ENCODE measurements at places on chromosomes 7 and 10.

DNA sequence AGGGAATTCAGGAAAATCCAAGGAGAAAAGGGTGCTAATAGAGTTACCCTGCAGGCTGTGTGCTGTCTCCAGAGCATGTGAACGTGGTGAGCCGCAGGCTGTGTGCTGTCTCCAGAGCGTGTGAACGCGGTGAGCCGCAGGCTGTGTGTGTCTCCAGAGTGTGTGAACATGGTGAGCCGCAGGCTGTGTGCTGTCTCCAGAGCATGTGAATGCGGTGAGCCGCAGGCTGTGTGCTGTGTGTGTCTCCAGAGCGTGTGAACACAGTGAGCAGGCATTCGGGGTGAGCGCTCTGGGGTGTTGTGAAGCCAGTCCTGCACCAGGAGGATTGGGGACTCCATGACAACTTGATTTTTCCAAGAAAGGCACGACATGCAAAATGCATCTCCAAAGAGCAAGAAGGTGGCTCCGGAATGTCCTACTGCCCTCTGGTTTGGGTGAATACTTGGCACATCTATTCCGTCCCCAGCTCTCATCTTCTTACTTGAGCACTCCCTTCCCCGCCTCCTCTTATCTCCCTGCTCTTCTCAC, 407.9 kb upstream of the SHH start:
- DNase-seq, result no peak

- no peak for DNase-seq
Measured at GRCh38 chr7:155508376-155509358, 37.7 kb downstream of the CNPY1 start.

DNA sequence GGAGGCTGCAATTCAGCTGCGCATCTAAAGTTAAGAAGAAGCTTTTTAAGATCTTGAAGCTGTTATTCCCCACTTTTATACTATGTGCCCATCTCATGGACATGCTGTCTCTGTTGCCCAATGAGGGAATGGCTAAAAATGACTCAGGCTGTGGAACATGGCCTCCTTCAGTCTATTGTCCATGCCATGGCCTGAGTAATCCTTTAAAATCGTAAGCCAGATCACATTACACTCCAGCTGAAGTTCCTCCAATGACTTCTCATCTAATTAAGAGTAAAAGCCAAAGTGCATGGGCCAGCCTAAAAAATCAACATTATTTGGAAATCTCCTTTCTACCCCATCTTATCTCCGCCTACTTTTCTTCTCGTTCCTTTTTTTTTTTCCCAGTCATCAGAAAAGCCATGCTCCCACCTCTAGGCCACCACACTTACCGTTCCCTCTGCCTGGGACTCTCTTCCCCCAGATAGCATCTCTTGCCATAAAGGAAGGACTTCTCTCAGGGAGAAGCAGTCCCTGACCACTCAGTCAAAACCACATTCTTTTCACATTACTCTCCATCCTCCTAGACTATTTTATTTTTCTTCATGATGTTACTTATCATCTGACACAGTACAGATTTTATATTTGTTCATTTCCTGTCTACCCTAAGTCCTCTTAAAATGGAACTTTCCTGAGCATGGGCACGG, 337.4 kb downstream of the PRPF18 start:
- no peak for DNase-seq

GRCh38 chr10:69470463-69471384, 19.5 kb downstream of the TSPAN15 start:
- no peak for DNase-seq

GRCh38 chr7:33720870-33721269, 184.5 kb upstream of the BMPER start:
- no peak for DNase-seq

- DNase-seq, result no peak
Measured at GRCh38 chr7:156998988-156999957, 11.2 kb downstream of the MNX1 start.

DNA sequence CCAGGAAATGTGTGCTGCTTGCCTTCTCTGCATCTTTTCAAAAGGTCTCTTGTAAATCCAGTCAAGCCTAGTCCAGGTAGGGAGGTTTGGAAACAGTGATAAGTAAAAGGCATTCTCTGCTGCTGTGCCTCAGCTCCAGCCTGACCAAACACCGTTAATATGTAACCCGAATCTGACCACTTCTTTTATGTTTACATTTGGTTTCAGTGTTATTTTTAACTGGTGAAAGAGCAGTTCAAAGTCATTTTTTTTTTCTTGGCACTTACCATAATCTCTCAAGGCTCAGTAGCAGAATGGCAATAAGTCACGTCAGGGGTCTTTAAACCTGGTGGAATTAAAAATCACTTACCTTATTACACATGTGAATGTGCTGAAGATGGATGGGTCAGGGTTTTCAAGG, 216.8 kb downstream of the PTEN start:
- no peak for DNase-seq

- DNase-seq, result peak; percentile 21
Measured at GRCh38 chr10:27225011-27225590, 15.5 kb downstream of the ACBD5 start.

GRCh38 chr7:121428855-121429489, 32.9 kb upstream of the FAM3C start:
- DNase-seq, result no peak

- DNase-seq, result no peak
Measured at GRCh38 chr7:29606287-29606721, 42.7 kb downstream of the PRR15 start.

DNA sequence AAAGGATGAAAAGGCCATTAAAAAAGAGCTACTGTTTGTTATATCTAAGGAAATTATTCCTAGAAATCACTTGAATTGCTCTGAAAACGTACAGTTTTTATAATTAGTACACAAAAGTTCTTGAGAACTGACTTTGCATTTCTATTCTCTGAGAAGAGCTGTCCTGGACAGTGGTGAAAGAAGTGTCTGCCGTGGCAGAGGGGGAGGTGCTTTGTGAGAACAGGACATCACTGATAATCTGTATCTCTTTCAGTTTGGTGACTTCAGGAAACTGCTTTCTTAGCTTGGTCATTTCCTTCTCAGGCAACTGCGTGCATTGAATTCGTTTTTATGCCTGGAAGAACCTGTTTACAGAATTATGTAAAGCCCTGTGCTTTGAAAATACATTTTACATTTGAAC, 52.1 kb downstream of the POLL start:
- no peak for DNase-seq

DNA sequence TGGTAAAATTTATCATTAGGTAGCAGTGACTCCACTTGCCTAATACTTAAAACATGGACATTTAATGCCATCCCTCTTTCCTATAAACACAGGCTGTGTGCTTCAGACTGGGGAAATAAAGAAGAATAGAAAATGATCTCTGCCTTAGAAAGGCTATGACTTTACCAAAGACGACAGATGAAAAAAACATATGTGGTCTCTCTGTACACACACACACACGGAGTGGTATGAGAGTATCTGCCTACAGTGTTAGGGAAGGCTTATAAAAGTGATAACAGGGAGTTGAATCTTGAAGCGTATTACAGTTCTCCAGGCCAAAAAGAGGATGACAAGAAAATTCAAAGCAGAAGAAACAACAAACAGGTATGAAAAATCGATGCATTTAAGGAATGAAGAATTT, 38.2 kb downstream of the MINDY3 start:
- no peak for DNase-seq

GRCh38 chr7:51278797-51279196, 37.8 kb downstream of the COBL start:
- no peak for DNase-seq

DNA sequence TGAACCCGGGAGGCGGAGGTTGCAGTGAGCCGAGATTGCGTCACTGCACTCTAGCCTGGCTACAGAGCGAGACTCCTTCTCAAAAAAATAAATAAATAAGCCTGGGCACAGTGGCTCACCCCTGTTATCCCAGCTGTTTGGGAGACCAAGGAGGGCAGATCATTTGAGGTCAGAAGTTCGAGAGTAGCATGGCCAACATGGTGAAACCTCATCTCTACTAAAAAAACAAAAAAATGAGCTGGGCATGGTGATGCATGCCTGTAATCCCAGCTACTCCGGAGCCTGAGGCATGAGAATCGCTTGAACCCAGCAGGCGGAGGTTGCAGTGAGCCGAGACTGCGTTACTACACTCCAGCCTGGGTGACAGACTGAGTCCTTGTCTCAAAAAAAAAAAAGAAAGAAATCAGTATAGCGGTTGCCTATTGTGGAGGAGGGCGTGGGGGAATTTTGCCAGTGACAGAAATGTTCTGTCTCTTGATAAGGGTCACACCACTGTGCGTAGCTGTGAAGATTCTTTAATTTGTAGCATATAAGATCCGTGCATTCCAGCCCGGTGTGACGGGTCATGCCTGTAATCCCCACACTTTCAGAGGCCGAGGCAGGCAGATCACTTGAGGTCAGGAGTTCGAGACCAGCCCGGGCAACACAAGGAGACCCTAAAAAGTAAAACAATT, 17.9 kb upstream of the EIF3B start:
- no peak for DNase-seq

DNA sequence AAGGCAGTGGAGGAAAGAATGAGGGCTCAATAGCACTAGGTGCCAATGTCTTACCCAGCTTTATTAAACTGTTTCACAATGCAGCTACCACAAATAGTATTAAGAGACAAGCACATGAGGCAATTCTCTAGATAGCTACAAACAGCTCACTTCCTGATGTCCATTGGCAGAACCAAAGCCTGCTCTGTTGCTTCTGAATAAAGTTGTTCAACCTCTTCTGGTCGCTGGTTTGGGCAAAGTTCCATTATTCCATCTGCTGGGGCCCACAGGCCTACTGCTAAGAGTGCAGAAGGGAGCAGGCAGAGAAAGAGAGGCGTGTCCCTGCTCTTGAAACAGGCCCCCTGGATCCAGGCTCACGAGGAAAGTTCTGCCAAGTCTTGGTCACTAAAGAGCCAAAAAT, 173.9 kb downstream of the ZNF438 start:
- DNase-seq, result no peak

GRCh38 chr10:49141541-49142332, 7.9 kb upstream of the FAM170B start:
- no peak for DNase-seq

DNA sequence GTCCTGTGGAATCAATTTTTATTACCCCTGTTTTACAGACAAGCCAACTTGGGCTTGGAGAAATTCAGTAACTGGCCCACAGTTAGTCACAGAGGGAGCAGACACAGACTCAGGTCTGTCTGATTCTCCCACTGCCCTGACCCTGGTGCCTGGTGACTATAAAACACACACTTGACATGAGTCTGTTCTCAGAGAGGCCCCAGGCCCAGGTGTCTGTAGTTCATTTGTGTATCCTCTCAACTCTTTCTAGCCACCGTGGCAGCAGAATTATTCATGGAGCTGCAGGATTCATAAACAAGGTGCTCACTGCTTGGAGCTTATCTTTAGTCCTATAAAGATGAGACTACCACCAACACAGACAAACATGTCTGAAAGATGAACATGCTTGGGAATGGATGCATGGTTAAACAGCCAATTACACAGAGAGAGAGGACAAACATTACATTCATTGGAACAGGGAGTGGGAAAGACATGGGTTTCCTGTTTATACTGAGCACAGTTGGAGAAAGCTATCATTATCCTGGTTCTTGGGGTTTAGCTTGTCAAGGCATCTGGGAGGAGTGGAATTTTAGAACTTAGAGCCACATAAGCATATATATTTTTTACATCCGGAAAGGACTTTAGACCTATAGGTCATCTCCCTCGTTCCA, 79.1 kb upstream of the PDCD4 start:
- no peak for DNase-seq

- DNase-seq, result no peak
Measured at GRCh38 chr10:48459270-48460150, 145.4 kb downstream of the ARHGAP22 start.

DNA sequence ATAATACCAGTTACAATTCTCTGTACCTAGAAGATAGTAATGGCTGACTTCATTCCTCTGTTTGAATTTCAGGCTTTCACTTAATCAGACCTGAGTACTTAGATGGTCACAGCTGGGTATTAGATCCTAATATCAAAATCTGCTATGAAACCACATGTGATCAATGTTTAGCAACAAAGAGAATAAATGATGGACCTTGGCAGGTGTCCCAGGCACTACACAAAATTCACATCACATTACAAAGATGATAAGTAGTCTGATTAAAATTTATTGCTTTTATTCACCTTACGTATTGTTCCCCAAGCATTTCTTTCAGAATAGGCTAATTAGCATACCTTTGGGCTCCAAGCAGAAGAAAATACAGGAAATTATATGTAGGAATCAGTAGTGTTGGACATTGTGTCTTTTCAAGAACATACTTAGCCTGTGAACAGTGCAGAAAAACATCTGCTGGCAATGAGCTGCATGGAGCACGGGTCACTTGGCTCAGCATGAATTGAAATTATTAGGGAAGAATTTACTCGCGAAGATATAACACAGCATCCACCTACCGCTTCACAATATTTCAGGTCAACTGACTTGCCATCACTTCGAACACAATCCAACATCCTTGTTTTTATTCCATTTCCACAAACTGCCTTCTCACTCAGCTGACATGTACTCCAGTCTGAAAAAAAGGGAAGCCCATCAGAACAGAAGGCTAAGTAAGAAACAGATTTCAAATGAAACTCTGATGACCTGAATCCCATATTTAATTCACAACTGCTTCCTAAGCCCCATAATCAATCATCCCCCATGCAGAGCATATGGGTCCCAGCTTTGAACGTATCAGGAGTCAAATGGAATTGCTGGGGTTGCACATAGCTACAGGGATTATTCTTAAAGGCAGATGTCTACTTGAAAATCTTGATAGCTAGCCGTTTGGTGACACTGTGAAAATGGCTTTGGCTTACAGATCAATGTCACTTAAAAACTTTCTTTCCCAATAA, 421.0 kb downstream of the THSD7A start:
- DNase-seq, result no peak

DNA sequence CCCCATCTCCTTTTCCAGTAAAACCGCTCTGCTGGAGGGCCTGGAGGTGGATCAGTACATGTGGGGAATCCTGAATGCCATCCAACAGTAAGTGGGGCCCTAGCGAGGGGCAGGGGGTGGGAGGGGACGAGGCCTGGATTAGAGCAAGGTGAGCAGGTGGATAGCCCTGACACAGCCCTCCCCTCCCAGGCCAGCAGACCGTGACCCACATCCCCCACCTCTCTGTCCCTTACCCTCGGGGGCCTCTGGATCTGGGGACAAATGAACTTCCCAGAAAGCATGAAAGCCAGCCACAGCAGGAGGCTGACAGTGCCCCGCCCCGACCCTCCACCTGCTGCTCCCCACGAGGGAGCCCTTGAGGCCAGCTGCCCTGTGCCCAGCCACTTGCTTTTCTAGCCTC, 41.8 kb upstream of the PPIF start:
- DNase-seq, result no peak

- no peak for DNase-seq
Measured at GRCh38 chr10:80131499-80131901, 1.0 kb upstream of the PLAC9 start.

- no peak for DNase-seq
Measured at GRCh38 chr7:108181073-108181985, 51.2 kb upstream of the LAMB4 start.

GRCh38 chr7:135742371-135742770, 6.2 kb downstream of the FAM180A start:
- no peak for DNase-seq

Data from stimulated activated CD8-positive, alpha-beta memory T cell treated with anti-CD3 and anti-CD28 coated beads, Interleukin-7, amount 100 ng/mL, for 4 hours (primary cell).